ENCODE measurements at places on chromosomes 5 and 9.

GRCh38 chr9:14746626-14747025, 24.1 kb upstream of the CER1 start:
- DNase-seq: no peak

- DNase-seq: no peak
Measured at GRCh38 chr9:82553654-82554366, 509.1 kb downstream of the RASEF start.

DNA sequence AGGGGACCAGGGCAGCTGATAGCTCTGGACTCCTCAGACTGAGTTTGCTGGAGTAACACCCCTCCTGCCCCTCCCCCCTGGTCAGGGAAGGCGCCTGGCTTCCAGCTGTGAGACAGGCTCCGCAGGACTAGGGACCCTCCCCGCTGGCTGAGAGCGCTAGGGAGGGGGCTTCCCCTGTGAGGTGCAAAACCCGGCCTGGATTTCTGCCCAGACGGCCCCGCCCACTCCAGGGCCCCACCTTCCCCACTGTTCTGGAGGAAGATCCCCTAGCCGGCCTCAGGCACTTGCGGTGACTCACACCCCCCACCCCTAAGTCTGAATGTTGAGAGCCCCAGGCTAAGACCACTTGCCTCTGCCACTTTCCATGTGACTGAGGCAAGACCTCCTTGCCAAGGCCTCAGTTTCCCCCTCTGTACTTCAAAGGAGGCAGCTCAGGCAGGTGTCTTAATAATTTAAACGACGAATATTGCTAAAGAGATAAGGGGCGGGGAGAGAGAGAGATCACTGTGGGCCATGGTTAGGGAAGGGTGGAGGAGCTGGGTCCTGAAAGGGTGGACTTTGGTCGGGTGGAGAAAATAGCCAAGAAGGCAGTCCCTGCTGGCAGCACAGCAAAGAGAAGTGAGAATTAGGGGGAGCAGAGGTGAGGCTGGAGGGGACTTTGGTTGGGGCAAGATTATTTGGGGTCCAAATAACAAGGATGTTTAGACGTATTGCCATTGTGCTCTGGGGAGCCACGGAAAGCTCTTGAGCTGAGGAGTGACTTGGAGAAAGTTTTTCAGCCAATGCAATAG, 1.0 kb upstream of the DAB2IP start:
- peak; percentile 86 for DNase-seq

GRCh38 chr9:28668158-28668557, 1094.9 kb upstream of the C9orf72 start:
- no peak for DNase-seq
